Sigmoid colon (tissue), 7 donors: ENCODE measurements at places on chromosomes 11 and 22. TPM values are rescaled to one million over a fixed set of nuclear protein-coding genes. Genes with fewer than 3 reads are reported as not detected.
A peak's percentile ranks its signal among the peaks of the same experiment; 100 is the strongest.

DNA sequence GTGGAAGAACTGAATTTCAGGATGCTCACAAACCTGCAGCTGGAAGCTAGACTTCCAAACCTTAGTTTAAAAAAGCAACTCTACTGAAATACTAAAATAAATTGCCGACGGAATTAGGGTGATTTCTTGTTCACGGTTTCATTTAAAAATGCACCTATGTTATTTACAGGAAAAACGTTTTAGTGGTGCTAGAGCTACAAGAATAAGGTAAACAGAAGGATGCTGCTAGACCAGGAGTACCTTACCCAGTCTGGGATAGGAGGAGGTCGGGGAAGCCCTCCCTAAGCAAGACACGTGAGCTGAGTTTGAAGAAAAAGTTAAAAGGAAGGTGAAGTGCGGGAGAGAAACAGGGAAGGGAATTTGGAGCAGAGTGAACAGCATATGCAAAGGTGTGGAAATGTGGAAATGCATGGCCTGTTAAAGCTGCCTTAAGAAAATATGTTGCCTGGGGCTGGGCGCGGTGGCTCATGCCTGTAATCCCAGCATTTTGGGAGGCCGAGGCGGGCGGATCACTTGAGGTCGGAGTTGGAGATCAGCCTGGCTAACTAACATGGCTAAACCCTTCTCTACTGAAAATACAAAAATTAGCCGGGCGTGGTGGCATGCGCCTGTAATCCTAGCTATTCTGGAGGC is 1.4 kb upstream of the FTH1 start:
- H3K36me3 ChIP-seq = peaks cover 4% of the 10 kb centered on the region
- DNase-seq = peak; percentile 62
- peaks cover 77% of the 10 kb centered on the region for H3K4me1 ChIP-seq
- no peaks in the 10 kb centered on the region for H3K27me3 ChIP-seq
- H3K4me3 ChIP-seq = peak overlapping the region; percentile 97

GRCh38 chr11:57299150-57299737 is 25.5 kb downstream of the TNKS1BP1 start:
- H3K36me3 ChIP-seq = peaks cover 44% of the 10 kb centered on the region
- H3K27me3 ChIP-seq = no peaks in the 10 kb centered on the region
- H3K27ac ChIP-seq = no peak overlapping the region
- no peak for DNase-seq
- no peak overlapping the region for H3K4me3 ChIP-seq
- H3K4me1 ChIP-seq = peaks cover 4% of the 10 kb centered on the region

DNA sequence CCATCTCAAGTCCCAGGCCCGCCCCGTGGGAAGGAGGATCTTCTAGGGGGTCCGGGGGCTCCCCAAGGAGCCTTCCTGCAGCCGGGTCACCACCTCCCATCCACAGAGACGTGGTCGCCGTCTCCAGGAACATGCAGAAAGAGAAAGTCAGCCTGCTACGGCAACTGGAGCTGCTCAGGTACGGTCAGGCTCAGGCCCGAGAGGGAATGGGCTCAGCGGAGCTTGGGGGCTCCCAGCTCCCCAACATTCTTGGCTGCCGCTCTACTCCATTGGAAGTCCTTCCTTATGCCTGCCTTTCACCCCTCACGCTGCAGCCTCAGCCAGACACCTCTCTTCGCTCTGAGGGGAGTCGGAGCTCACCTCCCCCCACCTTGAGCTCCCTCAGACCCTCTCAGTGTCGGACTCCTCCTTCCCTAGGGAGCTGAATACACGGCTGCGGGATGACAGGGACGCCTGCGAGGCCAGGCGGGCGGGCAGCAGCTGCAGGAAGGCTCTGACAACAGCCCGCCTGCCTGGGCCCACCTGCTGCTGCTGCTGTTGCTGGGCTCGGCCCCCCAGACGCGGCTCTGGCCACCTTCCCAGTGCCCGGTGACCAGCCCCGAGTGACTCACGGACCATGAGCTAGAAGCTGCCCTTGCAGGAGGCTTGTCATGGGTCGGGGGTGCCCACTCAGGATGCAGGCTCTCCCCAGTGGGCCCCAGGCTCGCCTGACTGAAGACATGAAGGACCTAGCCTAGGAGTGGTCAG is 1.5 kb upstream of the CD151 start:
- H3K27ac ChIP-seq = no peak overlapping the region
- DNase-seq = no peak
- peaks cover 4% of the 10 kb centered on the region for H3K36me3 ChIP-seq
- peaks cover 62% of the 10 kb centered on the region for H3K27me3 ChIP-seq

- H3K27me3 ChIP-seq = no peaks in the 10 kb centered on the region
- DNase-seq = no peak
- peaks cover 61% of the 10 kb centered on the region for H3K36me3 ChIP-seq
- H3K4me1 ChIP-seq = peaks cover 35% of the 10 kb centered on the region
- no peak overlapping the region for H3K4me3 ChIP-seq
Observed at GRCh38 chr22:38733329-38733723, 22.5 kb downstream of the SUN2 start.

The SLC15A3 gene
- total RNA-seq = 16.3 TPM

The FUT4 gene
- total RNA-seq = 8.4 TPM

- peaks cover 89% of the 10 kb centered on the region for H3K36me3 ChIP-seq
- H3K27me3 ChIP-seq = no peaks in the 10 kb centered on the region
- DNase-seq = no peak
Observed at GRCh38 chr22:29511126-29511862, 31.3 kb downstream of the NEFH start.

The MUC2 gene
- 8.0 TPM for total RNA-seq

DNA sequence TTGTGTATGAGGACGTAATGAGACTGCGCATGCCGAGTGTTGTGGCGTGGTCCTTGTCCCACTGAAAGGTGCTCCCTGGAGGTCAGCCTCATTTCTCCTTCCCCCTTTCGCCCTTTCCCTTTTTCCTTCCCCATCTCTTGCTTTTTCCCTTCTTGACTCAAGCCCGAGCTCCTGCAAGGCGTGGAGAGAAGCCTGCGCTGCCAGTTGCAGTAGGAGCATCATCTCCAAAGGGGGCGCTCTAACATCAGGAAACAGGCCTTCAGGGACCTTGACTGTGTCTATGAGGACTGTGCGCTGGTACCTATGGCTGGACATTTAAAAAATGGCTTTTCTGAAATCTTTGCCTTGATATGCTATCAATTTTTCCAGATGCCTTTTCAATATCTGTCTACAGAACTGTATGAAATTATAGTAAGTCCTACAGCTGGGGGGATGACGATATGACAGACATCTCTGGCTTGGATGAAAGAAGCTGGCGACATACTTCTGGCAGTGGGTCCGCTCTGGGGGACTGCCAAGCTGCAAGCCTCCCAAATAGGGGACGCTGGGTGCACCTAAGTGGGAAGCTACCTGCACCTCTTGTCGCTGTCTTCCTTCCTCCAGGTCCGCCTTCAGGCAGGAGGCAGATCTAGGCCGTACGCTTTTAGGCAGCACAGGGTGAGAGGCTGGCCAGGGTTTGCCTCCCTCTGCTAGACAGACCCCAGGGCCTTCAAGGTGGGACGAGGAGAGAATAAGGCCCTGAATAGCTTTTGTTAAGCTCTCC is 96.5 kb downstream of the NXPE2 start:
- no peak overlapping the region for H3K27ac ChIP-seq
- DNase-seq = no peak
- H3K27me3 ChIP-seq = no peaks in the 10 kb centered on the region
- no peaks in the 10 kb centered on the region for H3K36me3 ChIP-seq

DNA sequence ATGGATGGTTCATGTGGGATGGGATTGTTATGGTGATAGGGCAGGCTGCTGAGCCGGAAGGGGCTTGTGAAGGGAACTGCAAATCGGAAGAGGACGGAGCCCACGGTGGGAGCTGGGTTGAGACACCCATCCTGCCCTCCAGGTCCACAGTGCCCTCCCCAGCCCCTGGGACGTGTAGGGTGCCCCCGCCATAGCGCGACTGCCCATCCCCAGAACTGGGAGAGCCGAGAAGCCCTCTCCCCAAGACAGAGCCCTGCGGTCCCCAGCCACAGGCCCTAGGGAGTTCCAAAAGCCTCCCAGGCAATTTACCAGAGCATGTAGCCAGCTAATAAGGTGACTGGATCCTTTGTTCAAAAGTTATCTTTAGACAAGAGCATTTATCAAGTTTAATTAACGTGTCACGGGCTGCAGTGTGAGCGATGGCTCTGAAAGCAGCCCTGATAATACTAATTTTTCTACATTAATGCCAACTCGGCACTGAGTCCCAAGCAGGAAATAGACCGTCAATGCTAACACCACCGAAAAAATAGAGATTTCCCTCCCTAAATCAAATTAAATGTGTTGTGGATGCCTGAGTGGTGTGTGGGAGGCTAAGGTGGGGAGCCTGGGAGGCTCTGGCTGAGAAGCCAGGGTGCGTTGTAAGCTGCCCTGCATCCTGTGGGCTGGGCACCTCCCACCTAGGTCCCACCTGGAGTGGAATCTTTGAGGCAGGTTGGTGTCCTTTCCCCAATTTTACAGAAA is 76.8 kb upstream of the RTL6 start:
- H3K4me3 ChIP-seq = no peak overlapping the region
- peak; percentile 48 for DNase-seq
- H3K27ac ChIP-seq = no peak overlapping the region
